ENCODE measurements at places on chromosomes 7 and 10. TPM values are rescaled to one million over a fixed set of nuclear protein-coding genes. Genes with fewer than 3 reads are reported as not detected.

DNA sequence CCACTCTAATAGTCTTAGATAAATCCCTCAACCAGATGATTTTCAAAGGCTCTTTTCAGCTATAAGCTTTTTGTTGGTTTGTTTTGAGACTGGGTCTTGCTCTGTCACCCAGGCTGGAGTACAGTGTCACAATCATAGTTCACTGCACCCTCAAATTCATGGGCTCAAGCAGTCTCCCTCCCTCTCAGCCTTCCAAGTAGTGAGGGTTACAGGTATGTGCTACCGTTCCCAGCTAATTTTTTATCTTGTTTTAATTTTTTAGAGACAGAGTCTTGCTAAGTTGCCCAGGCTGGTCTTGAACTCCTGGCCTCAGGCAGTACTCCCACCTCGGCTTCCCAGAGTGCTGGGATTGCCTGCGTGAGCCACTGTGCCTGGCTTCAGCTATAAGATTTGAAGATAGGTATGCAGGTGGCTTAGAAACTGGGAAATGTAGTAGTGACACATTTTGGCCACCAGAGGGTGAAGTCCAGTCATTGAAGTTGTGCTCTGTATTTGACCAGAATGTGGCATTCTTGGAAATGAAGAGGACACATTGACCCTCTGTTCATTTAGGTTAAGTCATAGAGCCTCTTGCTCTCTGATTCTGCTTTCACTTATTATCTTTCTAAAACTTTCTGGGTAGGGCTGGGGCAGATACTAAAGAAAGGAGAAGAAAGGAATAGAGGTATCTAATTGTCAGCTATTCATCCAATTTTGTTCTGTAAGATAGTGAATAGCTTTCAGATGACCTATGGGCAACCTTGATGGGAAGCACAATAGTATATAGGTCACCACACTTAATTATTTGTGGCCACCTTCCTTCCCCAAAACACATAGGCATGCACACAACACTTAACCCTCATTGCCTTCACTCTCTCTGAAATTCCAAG, 36.0 kb downstream of the R3HCC1L start:
- DNase-seq, result peak; percentile 23

DNA sequence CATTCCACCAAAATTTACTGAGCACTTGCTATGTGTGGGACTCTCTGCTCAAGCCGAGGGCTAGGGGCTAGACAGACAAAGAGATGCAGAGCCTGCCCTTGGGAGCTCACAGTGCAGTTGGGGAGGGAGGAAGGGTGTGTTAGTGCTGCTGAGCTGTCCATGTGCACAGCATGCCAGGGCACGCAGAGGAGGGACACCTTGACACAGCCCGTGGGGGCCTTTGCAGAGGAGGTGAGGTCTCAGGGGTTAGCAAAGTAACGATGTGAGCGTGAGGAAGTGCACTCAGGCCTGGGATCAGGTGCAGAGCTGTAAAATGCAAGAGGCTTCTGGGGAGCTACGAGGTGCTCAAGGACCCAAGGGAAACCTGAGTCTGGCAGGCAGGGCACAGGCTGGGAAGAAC, 16.3 kb downstream of the PRKCQ start:
- DNase-seq, result no peak

DNA sequence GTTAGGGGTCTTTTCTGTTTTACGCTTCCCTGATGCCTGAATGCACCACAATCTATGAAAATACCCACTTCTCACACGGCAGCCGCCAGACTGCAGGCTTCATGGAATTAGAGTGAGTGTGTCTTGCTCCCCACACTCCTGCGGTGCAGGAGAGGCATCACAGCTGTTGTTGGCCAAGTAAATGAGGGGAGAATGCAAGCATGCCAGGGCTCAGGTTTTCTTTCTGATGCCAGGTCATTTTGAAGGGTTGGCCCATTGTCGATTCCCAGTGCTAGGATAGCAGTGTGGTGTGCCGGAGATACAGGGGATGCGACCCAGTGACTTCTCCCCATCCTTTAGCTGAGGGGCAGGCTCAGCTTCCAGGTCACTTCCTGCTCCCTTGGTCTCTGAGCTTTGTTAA, 16.3 kb downstream of the CXCL12 start:
- DNase-seq, result no peak

DNA sequence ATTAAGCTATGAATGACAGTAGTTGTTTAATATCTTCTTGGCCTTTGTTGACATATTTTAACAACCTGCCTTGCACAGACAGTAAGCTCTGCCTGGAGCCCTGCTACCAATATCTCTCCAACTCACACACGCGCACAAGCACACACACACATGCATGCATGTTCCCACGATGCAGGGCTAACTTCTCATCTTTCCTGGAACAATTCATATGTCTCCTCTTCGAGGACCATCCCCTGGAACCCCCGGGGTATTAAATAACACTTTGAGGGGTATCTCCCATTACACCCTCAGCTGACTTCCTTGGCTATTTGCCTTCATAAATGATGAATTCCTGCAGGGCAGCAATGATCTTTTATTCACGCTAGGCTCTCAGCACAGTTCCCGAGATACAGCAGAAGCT, 258.0 kb downstream of the TRIL start:
- no peak for DNase-seq

DNA sequence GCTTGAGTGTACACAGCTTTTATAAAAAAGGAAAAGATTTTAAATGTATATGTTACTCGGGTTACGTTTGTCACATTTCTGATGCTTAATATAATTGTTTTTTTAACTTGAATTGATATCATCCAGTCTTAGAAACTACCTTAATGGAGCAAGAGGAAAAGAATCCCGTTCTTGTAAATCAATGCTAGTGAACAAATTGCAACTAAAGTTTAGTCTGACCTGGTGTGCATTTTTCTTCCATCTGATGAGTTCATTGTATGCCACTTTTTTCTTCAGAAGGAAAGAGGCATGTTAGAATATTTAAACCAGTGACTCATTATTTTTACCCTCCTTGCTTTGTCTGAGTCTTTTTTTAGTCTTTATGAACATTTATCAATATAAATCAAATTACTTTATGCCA, 34.7 kb downstream of the NET1 start:
- no peak for DNase-seq

GRCh38 chr10:119654540-119654939, 3.4 kb downstream of the BAG3 start:
- DNase-seq, result peak; percentile 47

DNA sequence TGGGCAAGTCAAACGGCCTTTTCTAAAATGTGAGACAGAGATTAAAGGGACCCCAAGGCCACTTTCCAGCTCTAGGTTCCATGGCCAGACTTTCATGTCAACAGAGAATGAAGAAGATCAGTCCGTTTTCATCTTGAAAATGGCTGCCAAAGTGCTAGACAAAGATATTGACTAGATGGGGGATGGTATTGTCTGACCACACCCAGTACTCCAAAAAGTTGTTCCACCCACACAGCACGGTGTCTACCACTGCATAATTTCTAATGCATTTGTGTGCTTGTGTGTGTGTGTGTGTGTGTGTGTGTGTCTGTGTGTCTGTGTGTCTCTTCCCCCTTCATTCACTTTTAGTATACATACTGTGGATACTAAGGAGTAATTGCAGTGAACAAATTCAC, 1.3 kb downstream of the COL1A2 start:
- peak; percentile 63 for DNase-seq

DNA sequence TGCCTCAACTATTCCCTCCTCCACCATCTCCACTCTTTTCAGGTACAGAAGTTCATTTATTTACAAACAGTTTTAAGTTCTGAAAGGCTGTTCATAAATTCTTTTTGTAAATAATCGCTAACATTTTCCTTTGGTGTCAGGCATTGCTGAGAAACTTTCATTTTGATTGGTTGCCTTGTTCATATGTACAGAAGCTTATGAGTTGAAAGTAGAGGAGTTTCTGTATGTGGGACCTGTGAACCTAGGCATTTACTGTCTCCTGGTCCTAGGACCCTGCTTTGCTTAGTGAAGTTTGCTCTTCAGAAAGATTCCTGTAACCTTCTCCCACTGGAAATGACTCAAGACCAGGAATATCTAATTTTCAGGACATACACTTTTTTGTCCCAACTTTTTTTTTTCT, 30.4 kb downstream of the CCSER2 start:
- no peak for DNase-seq

DNA sequence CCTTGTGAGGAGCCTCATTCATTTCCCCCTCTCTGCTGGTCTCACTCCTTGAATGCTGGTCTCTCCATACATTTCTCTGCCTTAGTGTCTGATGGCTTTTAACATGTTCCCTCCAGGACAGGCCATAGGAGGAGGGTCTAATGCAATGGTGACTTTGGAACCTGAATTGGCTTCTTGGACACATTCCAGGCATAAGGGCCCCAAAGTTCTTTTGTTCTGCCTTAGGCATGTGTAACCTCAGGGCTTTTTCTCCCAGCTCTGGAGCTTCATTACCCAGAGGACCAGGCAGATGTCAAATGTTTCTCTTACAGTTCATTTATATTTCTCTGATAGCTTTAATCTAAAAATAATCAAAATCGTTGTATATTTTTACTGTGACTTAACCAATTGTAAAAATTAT, 162.6 kb downstream of the SDK1 start:
- DNase-seq, result no peak

DNA sequence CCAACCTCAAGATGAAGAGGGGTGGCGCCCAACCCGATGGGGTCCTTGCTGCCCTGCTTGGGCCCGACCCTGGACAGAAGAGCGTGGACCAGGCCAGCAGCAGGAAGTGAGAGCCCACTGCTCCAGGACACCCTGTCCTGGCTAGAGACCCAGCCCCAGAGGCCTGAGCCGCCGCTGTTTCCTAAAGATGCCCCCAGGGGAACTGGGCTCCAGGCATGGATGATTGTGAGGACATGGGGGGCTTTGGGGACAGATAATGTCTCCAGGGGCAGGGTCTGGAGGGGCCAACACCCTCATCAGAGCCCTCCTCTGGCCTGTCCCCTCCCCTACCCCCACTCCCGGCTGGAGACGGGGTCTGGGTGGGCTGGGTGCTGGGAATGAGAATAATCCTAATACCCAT, 71.7 kb downstream of the MYL10 start:
- DNase-seq, result no peak

DNA sequence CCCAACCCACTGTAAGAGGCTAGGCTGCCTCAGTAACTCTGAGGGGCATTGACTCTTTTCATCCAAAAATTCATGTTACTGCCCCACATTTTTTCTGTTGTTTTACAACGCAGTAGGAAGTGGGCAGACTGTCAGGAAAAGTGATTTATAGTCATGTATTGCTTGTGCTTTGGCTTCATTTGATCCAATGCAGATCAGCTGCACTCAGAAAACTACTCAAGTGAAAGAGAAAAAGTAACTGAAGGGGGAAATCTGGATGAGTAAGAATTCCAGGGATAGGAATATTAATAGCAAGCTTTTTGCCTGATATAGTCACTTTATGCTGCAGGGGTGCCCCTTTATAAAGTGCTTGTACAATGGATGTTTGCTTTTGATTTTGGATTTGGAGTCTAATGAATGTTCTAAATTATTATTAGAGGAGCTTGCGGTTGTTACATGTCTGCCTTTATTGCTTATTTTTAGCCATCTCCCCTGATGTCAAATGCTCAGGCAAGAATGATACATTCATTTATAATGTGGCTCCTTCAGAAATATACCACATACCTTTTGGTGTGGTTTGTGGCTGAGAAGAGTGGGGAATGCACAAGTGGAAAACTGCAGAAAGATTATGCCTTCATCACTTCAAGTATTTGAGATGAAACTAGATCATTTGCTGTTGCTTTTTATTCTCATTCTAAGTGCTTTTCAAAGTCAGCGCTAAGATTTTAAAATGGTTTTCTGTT, 86.1 kb downstream of the EGFR start:
- peak; percentile 54 for DNase-seq

DNA sequence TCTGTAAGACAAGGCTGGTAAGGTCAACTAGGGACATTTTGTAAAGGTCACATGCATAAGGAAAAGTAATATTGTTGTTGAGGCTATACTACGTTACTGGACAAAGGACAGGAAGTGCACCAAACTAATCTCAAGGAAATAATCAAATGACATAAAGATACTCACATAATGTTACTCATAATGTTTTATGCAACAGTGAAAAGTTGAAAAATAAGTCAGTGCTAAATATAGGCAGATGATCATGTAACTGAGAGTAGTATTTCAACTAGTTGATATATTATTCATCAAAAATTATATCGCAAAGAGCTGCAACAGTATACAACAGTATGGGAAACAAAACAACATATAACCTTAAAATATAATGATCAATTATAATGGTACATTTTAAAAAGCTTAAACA, 215.7 kb downstream of the PTN start:
- DNase-seq, result no peak

GRCh38 chr10:126969310-126969709, 64.1 kb downstream of the DOCK1 start:
- DNase-seq, result peak; percentile 11

- DNase-seq, result no peak
These were observed 7.2 kb downstream of the VAX1 start for GRCh38 chr10:117130862-117131375.

- no peak for DNase-seq
These were observed 557.3 kb downstream of the PHTF2 start for GRCh38 chr7:78355834-78356233.

DNA sequence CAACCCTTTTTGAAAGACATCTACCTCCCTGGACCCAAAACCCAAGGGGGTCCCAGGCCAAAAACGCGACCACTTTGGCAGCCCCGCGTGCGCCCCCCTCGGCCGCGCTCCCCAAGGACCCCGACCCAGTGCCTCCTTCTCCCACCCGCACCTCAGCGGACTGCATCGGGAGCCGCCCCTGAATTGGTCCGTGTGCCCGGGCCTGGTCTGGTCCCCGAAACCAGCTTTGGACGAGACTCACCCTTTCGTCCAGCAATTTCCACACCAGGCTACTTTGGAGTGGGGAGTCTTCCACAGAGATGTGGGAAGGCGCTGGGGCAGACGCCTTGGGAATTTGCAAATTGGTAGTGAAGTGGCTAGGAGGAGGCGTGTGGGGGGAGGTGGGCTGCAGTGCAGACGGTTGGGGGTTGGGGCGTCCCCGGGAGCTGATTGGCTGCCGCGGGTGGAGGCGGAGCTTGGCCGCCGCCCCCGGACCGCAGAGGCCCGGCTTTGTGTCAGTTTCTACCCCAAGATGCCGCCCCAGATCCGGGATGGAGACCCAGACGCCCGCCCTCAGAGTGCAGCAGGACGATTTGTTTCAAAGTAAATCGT, 16.9 kb downstream of the TCAF1 start:
- DNase-seq, result peak; percentile 93

- DNase-seq, result no peak
These were observed 700.0 kb upstream of the PCDH15 start for GRCh38 chr10:55500931-55501559.

Gene ATG9B
- not detected for total RNA-seq

Gene SLC26A4
- total RNA-seq, result 6.8 TPM

Gene FAM171A1
- 20.6 TPM for total RNA-seq

Gene ZNF735
- not detected for total RNA-seq

Gene CYP2C18
- not detected for total RNA-seq

Gene CHAT
- total RNA-seq, result not detected

Gene KLF14
- total RNA-seq, result 0.86 TPM

Gene PAX4
- total RNA-seq, result not detected

Data from Daoy (cell line).